ENCODE measurements at places on chromosomes 7 and 10.

- DNase-seq, result no peak
Observed at GRCh38 chr10:75801661-75802060, 370.2 kb downstream of the LRMDA start.

GRCh38 chr7:24939416-24939815 lies 40.6 kb downstream of the OSBPL3 start:
- no peak for DNase-seq

GRCh38 chr7:87510411-87510875 lies 35.0 kb upstream of the ABCB4 start:
- DNase-seq, result no peak

DNA sequence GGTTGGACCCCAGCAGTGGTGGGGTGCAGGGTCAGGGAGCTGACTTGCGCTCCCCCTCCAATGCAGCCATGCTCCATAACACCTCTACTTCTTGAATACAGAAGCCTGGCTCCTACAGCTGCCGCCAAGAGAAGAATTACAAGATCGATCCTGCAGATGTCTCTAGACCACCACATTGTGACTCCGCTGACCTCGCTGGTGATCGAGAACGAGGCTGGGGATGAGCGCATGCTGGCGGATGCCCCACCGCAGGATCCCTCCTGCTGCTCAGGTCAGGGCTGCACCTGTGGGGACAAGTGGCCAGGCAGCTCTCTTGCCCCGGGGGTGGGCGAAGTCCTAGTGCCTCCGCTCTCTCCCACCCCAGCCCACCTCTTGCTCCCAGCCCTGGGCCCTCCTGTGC lies 31.7 kb downstream of the ITIH2 start:
- DNase-seq, result no peak

DNA sequence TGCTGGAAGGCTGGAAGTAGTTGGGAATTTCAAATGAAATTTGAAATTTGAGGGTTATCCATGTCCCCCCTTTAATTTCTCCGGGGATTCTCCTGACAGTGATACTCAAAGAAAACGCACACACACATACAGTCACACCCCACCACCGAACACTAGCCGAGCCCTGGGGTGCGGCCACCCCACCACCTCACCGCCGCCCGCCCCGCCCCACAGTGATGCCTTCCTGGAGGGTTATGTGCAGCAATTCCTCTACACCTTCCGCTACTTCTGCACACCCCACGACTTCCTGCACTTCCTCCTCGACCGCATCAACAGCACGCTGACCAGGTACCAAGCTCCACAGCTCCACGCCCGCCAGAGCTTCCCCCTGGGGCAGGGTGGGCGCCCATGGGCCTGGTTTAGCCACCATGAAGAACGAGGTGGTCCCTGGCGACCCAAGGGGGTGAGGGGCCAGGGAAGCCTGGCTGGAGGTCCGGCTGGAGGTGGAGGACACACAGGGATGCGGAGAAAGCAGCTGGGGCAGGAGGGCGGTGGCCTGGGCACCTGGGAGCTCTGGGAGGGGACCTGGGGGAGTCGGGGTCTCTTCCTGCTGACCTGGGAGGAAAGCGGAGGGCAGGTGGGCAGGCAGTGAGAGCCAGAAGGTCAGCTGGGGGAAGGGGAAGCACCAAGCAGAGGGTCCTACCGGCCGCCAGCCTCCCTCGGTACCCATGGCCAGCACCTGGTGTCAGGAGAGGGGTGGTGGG lies 19.4 kb upstream of the UTF1 start:
- no peak for DNase-seq

DNA sequence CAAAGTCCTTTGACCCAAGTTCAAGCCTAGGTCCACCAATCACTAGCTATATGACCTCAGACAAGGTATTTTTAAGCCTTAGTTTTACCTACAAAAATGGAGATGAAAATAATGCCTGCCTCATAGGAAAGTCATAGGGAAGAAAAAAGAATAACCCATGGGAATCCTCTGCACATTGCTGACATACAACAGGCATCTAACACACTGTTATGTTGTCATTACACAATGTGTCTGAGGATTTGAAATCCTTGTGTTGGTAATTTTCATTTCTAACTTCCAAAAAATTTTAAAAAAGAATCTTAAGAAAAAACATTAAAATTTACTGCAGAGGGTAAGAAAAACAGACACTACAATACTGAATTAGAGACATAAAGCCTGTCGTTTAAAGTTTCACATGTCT lies 5.7 kb downstream of the ANK3 start:
- no peak for DNase-seq

- no peak for DNase-seq
Observed at GRCh38 chr7:70416347-70416985, 715.5 kb upstream of the GALNT17 start.

DNA sequence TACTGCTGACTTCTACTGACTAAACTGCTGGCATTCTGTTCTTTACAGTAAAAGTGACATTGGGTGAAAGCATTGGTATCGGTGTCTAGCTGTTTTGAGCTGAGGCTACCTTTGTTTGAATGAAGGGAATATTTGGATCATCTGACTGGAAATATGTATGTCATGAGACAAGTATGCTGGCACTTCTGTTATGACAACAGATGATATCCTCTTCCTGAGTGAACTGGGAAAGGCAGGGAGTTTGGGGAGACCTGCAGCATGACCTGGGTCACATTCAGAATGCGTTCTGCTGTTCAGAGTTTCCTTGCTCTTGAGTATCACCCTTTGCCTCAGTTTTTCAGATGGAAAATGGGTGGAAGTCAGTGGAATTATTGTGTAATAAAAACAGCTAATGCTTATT lies 81.8 kb downstream of the PLCE1 start:
- DNase-seq, result no peak

DNA sequence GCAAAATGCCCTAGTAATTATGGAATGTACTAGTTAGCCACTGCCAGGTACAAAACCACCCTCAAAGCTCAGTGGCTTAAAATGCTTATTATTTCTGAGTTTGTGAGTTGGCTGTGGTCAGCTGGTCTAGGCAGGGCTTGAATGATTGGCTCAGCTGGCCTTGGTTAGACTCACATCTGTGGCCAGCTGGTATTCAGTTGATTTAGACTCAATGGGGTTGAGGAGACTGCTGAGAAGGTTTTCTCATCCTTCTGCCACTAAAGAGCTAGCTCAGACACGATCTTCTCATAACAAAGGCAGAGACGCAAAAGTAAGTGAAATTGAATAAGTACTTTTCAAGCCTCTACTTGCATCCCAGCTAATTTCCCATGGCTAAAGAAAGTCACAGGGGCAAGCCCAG lies 57.1 kb upstream of the CYP2C18 start:
- no peak for DNase-seq

DNA sequence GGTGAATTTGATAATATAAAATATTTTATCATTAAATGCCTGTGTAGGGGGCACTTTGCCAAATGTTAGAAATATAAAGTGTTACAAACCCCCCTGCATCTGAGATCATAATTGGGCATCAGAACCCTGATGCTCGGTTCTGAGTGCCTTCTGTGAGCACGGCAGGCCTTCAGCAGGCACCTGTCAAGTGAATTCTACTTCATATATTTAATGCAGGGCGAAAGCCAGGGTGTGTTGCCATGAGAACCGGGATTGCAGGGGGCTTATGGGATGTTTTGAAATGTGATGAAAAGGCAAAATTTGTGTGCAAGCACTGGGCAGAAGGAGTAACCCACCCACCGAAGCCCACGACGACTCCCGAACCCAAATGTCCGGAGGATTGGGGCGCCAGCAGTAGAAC lies 57.2 kb downstream of the MRC1 start:
- DNase-seq, result no peak

GRCh38 chr7:1233333-1234048 lies 819 bp downstream of the UNCX start:
- no peak for DNase-seq

- no peak for DNase-seq
Observed at GRCh38 chr7:157692460-157693011, 355.7 kb downstream of the DNAJB6 start.

- DNase-seq, result no peak
Observed at GRCh38 chr7:15674586-15674985, 11.9 kb downstream of the MEOX2 start.

GRCh38 chr10:63987212-63987611 lies 466.0 kb downstream of the REEP3 start:
- no peak for DNase-seq

- no peak for DNase-seq
Observed at GRCh38 chr7:24601600-24601999, 28.3 kb downstream of the PALS2 start.

- DNase-seq, result no peak
Observed at GRCh38 chr7:67882843-67883242, 886.2 kb downstream of the TYW1 start.

- peak; percentile 90 for DNase-seq
Observed at GRCh38 chr7:5494683-5495561, 71.3 kb upstream of the TNRC18 start.

GRCh38 chr7:5472432-5473315 lies 49.0 kb upstream of the TNRC18 start:
- no peak for DNase-seq

DNA sequence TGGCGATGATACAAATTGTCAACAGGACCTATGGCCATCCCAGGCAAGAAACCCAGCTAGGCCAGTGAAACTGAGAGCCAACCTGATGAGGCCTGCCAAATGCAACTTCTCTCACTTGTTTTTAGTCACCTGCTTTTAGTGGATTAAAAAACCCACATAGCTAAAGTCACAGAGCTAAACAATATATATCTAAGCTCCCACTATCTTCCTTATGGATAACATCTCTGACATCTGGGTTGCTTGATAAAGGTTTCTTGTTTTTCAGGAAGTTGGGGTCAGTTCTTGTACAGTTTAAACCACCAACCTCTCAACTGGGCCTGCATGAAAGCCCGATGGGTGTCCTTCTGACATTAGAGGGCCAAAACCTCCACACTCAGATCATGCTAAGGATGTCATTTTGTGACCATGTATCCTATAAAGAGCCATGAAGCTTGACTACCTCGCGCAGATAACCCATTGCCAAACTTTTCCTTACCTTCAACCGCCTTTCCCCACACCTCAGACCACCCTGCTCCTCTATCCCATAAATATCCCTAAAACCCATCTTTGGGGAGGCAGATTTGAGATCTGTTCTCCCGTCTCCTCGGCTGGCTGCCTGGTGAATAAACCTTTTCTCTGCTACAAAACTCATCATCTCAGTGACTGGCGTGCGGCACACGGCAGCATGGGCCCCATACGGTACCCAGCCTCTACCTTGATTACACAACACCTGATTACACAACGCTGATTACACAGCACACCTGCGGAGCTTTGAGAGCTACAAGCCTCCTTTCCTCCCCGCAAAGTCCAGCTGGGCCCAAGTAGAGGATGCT lies 797 bp upstream of the STMP1 start:
- DNase-seq, result peak; percentile 30

DNA sequence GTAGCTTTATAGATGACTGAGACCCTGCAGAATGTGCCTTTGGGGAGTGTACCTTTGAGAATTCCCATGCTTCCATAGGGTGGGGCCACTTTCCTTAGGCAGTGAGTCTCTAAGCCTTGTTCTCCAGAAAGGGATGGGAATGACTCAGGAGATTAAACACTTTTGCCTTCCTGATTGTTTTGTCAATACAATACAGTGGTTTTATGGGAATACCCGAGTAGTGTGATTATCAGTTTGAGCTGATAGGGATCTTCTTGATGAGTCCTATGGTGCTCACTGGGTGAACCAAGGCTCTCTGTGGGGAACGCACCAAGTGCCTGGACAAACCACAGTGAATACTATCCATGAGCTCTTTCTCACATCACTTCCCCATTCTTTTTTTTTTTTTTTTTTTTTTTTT lies 6.3 kb downstream of the MYOF start:
- DNase-seq, result no peak

- no peak for DNase-seq
Observed at GRCh38 chr10:62261666-62262065, 7.0 kb downstream of the RTKN2 start.

DNA sequence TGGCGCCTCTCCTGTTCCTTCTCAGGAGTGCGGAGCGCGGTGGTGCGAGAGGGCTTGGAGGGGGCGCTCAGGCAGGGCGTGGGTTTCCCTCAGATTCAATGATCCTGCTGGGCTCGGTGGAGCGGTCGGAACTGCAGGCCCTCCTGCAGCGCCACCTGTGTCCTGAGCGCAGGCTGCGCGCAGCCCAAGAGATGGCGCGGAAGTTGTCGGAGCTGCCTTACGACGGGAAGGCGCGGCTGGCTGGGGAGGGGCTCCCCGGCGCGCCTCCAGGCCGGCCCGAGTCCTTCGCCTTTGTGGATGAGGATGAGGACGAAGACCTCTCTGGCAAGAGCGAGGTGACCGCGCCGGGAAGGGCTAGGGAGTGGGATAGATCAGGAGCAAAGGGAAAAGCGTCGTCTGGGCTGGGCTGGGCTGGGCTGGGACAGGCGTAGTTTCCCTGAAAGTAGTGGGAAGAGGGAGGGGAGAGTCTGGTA lies 17.0 kb downstream of the FAM131B start:
- DNase-seq, result no peak

DNA sequence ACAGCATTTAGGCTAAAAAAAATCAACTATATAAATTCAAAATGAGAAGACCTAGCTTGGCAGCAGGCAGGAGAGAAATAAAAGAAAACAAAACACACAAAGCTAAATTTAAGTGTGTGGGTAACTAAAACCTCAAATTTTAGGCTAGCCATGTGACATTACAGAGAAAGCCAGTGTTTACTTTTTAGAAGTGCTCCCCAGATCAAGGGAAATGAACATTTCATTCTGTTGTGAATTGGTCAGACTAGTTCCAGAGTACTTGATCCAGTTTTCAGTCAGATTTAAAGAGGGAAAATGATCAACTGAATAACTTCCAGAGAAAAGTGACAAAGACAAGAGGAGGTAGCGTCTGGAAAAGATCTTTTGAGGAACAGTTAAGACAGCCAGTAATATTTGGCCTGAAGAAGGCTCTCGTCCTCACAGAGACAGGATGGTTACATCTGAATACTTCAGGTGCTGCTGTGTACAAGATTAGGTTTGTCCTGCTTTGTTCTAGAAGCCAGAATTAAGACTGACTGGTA lies 563.4 kb downstream of the KCNMA1 start:
- DNase-seq, result no peak

DNA sequence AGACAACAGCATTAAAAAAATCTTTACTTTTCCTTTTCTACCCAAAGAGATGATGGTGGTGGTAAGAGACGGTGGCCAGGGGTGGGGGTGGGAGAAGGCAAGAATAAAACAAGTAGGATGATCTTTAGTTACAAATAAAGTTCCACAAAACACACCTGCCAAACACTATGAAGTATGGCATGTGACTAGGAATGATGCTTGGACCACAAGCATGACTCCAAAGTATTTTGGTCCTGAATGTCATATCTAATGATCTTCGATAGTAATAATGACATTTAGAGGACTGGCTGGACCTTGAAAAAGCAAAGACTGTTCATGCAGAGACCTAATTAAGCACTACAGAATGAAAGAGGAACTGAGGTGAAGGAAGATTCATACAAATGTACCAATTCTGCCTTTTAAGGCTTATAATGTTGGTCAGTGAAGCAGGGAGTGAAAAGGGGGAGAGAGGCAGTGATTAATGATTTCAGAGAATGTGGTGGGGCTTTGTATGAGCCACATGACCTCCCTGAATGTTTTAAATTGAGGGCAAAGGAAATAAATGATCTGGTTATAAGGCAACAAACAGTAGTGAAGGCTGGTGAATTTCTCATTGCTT lies 29.6 kb upstream of the DKK1 start:
- DNase-seq, result no peak

- no peak for DNase-seq
Observed at GRCh38 chr7:24793982-24794648, 36.9 kb upstream of the GSDME start.

- DNase-seq, result no peak
Observed at GRCh38 chr10:122060250-122060649, 71.3 kb downstream of the TACC2 start.

GRCh38 chr10:13784067-13784466 lies 197.3 kb downstream of the PRPF18 start:
- DNase-seq, result peak; percentile 40

All from GM13977 (cell line).